ENCODE measurements at places on chromosomes 1 and 21.

DNA sequence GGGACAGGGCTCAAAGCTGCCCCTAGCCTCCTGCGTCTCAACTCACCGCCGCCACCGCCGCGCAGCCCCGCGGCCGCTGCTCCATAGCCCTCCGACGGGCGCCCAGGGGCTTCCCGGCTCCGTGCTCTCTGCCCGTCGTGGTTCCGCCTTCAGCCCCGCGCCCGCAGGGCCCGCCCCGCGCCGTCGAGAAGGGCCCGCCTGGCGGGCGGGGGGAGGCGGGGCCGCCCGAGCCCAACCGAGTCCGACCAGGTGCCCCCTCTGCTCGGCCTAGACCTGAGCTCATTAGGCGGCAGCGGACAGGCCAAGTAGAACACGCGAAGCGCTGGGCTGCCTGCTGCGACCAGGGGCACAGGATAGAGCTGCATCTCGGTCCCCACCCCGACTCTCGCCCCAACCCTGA is at the start of gene TNFRSF25:
TNFRSF25 (minus strand) TSS at position 151 of the 400 bp plus-strand sequence; CDS start at position 85, 66 bp downstream.
- peak; percentile 54 for DNase-seq

DNA sequence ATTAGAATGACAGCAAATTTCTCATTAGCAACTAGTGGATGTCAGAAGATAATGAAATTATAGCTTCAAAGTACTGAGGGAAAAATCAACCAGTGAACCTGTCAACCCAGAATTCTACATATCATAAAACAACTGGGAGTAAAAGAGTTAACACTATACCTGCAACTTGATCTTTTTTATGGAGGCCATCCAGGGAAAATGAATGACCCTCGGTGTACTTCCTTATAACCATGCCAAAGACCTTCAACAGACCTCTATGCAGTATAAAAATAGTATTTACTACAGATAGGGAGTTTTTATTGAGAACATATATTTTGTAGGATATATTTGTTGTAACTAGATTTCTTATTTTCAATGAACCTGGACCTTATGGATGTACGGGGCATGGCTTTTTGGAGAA is 392.5 kb upstream of the ZRANB2 start:
- no peak for DNase-seq

DNA sequence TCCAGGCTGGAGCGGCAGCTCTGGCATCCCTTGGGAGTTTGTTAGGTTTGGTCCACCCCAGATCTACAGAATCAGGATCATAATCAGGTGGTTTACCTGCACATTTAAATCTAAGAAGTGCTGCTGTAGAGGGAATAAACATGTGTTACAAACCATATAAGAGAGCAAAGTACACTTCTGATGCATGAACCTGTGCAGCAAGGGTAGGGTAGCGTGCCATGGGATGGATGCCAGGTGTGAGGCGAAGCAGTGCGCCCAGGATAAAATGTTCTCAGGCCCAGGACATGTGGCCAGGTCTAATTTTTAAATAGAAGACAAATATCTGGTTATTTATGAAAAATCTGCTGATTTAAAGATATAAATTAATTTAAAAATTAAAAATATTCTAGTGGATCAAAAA is 308.8 kb upstream of the USP24 start:
- no peak for DNase-seq

DNA sequence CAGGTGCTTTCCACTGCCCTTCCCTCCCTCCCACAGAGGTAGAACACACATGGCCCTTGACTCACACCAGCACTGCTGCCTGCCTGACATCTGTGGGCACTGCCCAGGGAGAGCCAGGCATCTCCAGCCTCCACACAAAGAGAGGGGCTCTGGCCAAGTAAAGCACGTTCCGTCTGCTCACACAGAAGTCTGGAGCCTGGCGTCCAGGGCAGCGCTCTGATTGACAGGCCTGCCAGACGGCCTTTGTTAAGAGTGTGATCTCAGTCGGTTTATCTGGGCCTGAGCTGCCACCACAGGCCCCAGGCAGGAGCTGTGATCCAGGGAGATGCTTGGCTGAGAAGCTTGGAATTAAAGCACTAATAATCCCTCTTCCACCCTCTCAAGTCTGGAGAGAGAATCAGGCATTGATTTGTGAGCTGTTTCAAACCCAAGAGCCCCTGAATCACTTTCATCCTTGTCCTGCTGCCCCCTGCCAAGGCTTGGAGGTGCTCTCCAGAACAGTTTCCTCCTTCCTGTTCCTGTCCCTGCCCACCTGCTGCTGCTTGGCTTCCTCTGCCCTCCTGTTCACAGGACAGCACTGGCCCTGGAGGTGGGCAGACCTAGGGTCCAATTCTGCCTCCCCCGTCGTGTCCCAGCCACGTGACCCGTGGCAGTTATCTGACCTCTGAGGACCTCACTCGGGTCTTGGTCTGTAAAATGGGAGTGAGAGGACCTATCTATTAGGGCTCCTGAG is 3.7 kb downstream of the DMRTB1 start:
- no peak for DNase-seq

- DNase-seq = peak; percentile 5
Observed at GRCh38 chr1:181089017-181089675, 646 bp downstream of the IER5 start.

DNA sequence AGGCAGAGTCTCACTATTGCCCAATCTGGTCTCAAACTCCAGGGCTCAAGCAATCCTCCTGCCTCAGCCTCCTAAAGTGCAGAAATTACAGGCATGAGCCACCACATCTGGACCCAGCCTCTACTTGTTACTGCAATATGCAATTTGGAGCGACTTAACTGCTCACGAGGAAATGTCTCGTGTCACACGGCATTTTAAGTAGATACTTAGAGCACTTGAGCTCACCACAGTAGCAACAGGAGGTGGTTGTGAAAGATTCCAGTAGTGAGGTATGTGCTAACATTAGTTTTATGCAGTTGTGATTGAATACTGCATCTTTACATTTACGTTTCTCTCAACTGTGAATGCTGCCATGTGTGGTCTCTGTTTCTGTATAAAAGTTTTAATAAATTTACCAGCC is 5.8 kb upstream of the NDUFV3 start:
- no peak for DNase-seq

GRCh38 chr1:55069280-55069679 is 29.9 kb downstream of the PCSK9 start:
- no peak for DNase-seq

DNA sequence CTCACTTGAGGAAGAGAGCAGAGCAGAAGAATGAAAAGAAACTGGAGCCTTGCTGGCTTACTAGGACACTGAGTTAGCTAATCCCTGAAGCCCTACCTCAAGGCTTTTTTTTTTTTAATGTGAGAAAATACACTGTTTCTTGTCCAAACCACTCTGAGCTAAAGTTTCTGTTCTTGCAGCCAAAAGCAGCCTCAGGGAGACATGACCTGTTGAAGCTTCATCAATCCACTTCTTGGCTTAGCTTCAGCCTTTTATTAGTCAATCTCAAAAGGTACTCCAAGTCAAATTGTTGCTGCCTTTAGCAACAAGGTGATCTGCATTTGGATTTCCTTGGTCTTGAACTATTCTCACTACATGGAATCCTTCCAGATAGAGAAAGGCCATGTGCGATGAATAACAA is 33.7 kb downstream of the CCDC185 start:
- no peak for DNase-seq

- DNase-seq = no peak
Observed at GRCh38 chr1:100773444-100773843, 53.9 kb downstream of the VCAM1 start.

GRCh38 chr21:22764222-22764621 is 1766.0 kb downstream of the NCAM2 start:
- no peak for DNase-seq

DNA sequence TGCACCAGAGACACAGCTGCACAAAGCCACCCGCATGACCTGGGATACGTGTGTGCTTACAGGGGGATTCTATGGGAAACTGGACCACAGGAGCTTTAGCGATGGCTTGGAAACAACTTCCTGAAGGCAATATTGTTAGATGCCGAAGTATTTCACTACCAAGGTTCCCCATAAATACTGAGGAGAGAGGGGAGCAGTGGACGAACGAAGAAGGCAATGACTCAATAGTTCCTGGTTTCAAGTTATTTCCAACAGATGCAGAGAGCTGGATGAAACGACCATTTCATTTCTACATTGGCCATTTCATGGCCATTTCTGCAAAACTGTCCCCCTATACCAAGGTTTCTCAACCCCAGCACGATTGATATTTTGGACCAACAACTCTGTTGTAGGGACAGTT is 61.3 kb downstream of the CD34 start:
- DNase-seq = no peak

GRCh38 chr21:45037986-45038385 is 36.4 kb upstream of the ADARB1 start:
- DNase-seq = no peak

DNA sequence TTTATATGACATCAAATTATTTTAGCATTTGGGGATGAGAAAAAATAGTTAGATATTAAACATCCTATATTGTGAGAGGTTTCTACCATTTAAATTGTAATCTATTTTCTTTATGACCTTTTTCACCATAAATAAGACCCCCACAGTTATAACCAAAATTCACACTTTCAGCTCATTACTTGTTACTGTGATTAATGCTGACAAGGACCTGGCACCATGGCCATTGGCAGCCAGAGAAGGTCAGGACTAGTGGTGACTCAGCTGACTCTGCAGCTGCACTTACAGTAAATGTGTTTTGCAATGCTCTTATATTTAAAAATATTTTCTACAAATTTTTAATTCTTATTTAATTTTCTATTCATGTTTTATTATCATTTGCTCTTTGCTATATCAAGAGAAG is 133.3 kb upstream of the C1orf105 start:
- no peak for DNase-seq

GRCh38 chr1:193542690-193543089 is 356.3 kb upstream of the B3GALT2 start:
- no peak for DNase-seq

DNA sequence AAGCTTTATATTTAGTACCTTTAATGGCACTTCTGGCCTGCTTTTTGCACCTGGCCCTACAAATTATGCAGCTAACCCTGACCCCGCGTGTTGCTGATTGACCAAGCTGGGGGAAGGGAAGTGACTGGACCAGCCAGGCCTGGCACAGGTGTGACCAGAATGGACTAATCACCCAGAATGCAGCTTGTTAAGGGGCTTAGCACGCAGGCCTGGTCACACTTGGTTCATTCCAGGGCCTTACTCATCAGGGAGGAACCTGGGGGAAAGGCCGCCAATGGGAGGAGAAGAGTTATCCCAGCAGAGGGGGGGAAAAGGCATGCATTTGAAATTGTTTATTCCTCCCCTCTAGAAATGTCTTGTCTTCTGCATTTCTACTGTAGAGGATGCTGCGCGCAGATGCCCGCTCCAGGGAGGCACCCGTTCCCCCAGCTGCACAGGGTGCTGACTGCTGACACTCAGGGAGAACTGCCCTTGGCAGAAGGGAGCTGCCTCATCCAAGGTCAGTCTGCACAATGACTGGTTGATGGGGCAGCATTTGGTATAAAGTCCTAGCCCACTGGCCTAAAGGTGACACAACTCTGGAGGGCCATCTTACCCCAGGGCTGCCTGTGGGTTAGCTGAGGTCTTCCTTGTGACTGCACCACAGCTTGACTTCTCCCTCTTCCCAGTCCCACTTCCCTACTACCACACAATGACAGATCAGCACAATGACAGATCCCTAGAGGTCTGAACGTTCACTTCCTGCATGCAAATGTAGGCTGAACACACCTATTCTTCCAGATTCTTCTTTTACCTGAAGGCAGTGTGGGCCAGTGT is 29.0 kb downstream of the DHCR24 start:
- no peak for DNase-seq

DNA sequence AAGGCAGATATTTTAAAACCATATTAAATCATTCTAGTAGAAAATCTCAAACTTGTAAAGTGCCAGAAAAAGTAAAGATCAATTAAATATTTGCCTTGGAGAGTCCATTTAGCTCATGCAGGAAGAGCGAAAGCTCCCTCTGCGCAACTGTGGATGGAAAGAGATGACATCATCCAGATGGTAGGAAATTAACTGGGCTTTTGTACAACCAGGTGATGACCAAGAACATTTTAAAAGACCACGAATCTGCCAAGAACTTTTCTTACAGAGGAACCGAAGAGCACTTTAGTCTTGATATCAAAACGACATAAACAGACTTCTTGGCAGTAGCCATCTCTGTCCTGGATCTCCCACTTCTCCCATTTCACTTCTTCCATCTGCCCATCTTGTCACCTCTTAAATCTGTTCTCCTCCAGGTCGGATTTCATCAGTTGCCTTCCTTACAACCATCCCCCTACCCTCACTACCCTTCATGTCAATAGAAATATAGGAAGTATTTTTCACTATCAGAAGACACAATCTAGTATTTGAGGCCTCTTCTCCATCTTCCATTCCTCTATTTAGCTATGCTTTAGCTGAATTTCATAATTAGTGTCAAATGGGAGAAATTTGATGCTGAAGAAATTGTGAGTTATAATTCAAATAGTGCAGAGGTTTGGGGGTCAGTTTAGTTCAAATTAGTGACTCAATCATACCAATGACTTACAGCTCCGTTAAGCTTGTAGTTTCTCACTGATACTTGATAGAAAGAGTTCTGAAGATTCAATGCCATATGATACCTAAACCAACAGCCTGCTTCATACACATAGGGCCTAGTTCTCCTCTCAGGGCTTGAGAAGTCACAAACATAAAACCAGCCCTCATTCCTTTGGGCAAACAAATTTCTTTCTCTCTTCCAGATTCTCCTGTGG is 22.0 kb upstream of the DNASE2B start:
- DNase-seq = no peak
